NCI-H345 (cell line): ENCODE measurements at places on chromosomes 7 and 10.

- no peak for DNase-seq
Measured at GRCh38 chr10:119518176-119518575, 24.3 kb downstream of the RGS10 start.

- no peak for DNase-seq
Measured at GRCh38 chr10:13338390-13339110, 9.5 kb downstream of the SEPHS1 start.

DNA sequence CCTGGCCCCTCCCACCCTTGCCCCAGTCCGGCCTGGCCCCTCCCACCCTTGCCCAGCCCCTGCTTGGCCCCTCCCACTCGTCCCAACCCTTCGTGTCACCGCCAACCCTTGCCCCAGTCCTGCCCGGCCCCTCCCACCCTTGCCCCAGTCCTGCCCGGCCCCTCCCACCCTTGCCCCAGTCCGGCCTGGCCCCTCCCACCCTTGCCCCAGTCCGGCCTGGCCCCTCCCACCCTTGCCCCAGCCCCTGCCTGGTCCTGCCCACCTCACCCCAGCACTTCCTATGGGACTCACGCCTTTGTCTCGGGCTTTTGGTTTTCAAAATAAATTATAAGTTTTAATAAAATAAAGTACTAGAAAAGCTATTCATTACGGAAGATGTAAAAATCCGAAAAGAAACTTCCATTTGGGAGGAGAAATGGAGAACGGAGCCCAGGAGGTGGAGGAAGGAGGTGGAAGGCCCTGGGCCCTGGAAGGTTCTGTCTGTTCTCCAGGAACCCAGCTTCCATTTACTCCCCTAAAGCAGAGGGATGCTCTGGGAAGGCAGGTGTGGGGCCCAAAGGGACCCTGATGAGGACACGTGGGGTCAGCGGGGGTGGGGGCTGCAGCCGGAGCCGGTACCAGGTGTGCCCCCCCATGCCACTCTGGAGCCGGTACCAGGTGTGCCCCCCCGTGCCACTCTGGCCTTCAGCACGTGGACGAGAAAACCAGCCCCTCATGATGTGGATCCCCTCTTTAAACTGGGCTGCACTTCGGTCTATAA, 52.2 kb downstream of the PWWP2B start:
- no peak for DNase-seq

DNA sequence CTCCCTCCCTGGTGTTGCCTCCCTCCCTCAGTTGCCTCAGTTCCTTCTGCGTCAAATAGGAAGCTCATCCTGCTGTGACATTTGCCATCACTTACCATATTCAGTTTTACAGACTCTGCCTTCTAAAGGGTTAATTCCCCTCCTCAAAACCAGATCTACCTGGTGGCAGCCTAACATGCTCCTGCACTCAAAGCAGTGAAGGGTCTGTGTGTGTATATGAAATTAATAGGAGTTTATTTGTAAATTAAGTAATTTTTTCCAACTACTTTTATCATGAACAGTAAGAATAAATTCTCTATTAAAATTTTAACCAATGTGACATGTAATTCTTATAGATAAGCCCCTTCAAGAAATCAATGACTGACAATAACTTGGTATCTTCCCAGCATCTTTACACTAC, 158.6 kb upstream of the INSYN2A start:
- DNase-seq, result no peak

- no peak for DNase-seq
Measured at GRCh38 chr10:71494980-71495381, 98.3 kb downstream of the CDH23 start.

GRCh38 chr7:29109899-29110298, 36.4 kb downstream of the CPVL start:
- DNase-seq, result no peak

DNA sequence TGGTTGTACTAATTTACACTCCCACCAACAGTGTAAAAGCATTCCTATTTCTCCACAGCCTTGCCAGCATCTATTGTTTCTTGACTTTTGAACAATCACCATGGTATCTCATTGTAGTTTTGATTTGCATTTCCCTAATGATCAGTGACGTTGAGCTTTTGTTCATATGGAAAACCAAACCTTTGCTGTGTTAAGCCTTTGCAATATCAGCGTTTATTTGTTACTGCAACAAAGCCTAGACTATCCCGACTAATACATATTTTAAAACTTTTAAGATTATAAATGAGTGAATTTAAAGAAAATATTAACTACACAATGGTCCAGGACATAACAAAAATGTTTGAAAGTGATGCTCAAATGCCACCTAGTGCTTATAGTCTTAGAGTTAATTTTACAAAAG, 26.6 kb downstream of the TRIL start:
- DNase-seq, result no peak

DNA sequence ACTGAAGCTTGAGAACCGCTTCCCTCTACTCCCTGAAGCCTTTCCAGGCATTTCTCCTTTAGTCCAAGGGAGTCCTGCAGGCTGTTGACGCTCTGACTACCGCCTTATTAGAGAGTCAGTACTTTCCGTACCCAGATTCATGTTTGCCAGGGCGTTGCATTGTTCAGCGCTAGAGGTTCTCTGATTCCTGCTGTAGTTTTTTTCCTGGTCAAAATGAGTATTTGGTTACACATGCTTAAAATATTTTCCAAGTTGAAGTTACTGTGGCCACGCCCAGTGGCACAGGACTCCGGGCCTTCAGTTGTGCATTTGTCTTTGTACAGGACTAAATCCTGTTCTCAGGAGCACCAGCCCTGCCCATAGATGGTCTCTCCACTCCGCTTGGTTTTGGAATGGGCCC, 7.9 kb downstream of the MTURN start:
- DNase-seq, result peak; percentile 46

GRCh38 chr10:117462816-117463544, 79.6 kb upstream of the EMX2 start:
- DNase-seq, result no peak

DNA sequence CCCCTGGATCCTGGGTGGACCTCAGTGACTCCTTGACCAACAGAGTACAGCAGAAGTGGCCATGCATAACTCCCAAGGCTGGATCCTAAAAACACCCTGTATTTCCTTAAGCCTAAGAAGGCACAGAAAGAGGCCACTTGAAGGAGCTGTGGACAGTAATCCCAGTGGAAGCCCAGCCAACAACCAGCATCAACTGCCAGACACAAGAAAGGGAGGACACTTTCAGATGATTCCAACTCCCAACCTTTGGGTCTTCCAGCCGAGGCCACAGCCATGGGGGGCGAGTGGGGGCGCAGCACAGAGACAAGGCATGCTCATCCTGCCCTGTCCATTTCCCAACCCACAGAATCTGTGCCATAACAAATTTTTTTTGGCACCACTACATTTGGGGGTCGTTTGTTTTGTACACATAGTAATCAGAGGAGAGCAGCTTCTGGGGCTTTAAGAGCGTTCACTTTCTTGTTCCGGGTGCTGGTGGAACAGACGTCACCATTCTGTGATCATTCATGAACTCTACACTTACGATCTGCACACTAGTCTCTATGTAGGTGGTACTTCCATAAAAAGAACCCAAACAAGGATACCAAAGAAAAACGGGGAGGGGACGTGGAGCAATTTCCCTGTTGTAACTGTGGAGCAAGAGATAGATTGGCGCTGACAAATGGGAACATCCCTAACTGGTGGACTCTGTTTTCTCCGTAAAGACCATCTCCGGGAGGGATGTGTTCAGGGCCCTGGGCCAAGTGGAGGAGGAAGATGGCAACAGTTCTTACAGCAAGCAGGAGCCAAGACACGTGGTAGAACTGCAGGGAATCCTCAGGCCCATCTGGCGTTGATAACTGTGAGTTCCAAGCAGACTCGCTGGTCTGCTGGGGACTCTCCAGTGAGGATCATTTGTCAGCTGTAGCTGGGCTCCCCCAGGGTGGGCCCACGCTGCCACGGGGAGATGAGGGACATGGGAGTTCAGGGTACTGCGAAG, 6.0 kb upstream of the SLC29A3 start:
- no peak for DNase-seq

GRCh38 chr7:131943646-131944045, 387.2 kb upstream of the PODXL start:
- no peak for DNase-seq

GRCh38 chr7:48118041-48118440, 29.0 kb downstream of the UPP1 start:
- DNase-seq, result no peak

DNA sequence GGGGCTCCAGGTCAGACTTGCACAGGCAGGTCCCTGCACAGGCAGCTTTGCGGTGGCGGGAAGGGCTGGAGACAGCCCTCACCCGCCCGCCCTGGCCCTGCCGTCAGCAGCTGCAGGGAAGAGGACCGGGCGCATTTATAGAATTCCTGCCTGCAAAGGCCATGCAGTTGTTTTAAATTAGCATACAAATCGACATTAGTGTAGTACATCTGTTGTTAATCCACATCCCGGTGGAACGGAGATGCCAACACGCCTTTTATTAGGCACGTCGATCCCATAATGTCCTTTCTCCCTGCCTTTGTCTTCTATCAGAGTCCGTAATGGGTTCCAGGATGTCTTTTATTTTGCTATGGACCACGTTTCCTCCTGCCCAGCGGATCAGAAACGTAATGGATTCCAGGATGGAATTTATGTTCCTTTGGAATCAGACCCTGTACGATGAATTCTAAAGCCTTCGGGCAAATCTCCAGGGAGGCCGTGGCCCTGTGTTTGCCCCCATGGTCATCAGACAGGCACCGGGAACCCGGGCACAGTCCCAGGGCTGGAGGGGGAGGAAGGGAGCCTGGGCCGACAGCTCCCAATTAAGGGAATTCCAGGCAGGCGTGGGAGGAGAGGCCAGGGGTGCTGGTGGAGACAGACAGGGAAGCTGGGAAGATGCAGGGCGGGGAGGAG, 123.9 kb downstream of the COL26A1 start:
- no peak for DNase-seq

GRCh38 chr10:37289833-37290464, 164.6 kb downstream of the ANKRD30A start:
- no peak for DNase-seq

DNA sequence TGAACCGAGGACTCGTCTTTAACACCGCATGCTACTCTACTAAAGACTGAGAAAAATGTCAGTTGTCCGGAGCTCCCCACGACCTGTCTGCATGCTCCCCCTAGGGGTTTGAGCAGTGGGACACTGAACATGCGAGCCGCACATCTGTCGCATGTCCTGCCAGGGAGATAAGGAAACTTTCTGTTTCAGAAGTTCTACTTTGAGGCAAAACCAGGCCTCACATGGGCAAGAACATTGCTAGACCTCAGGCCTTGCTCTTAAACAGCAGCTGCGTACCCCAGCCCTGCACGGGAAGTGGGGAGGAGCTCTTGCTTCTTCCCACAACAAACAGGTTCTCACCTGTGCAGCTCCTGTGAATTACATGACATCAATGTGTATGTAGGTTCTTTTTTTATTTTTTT, 30.3 kb upstream of the HERPUD2 start:
- no peak for DNase-seq

DNA sequence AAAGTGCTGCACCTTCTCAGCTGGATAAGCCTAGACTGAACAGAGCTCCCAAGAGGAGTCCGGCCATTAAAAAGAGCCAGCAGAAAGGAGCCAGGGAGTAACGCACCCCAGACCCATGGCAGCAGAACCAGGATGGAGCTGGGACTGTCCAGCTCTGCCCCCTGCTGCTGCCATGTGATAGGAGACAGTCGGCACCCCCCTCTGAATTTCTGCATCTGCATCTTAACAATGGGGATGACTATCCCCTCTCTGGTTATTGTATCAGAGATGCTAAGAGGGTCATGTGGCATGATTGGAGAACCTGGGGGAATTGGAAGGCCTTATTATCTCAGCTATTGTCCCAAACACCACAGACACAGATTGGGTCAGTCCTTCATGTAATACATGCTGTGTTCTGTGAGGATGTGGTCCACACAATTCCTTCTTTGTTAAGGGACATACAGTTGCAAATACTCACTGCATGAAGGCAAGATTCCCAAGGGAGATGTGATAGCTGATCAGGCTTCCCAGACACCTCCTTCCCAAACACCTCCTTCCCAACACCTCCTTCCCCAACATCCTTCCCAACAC, 29.3 kb downstream of the PLEKHS1 start:
- DNase-seq, result no peak

GRCh38 chr7:133272336-133272735, 19.5 kb downstream of the EXOC4 start:
- DNase-seq, result no peak

- no peak for DNase-seq
Measured at GRCh38 chr10:36675458-36675880, 449.9 kb upstream of the ANKRD30A start.

DNA sequence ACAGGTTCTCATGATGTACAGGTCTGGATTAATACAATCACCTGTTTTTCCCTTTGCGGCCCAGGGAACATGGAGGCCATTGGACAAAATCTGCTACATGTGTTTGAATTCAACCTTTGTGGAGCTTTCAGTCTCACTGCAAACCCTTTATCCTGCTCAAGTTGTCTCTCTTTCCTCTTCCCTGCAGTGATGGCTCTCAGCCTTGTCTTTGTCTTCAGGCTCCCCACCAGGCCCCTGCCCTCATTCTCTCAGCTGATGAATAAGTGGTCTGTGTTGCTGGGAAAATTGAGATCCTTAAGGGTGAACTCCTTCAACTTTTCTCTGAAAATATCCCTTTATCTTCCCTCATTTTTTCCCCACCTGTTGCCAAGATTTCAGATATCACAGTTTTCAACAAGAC, 791.2 kb downstream of the GRID1 start:
- no peak for DNase-seq

- DNase-seq, result no peak
Measured at GRCh38 chr10:83835945-83836745, 303.2 kb upstream of the GHITM start.

GRCh38 chr7:128053023-128053422, 21.8 kb upstream of the LRRC4 start:
- peak; percentile 63 for DNase-seq

DNA sequence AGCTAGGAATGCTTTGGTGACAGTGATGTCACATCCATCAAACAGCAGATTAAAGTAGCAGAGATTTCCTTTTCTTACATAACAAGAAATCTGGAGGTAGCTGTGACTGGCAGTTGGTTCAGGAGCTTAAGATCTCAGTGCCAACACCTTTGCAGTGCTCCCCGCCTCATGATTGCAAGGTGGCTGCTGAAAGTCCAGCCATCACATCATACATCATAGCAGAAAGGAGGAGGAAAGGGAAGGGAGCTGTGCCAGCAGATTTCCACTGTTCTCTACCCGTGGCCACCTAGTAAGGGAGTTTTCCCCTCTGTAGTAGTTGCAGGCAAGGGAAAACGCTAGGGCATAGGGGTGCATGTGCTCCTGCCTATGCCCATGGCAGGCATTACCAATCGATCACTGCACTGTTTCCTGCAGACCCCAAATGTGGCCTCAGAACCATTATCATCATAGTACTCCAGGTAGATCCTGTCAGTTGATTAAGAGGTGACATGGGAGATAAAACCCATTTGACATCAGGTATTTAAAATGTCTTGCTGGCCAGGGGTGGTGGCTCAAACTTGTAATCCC, 57.9 kb upstream of the GTF2IRD1 start:
- DNase-seq, result no peak

- DNase-seq, result no peak
Measured at GRCh38 chr10:119818889-119819270, 53.8 kb downstream of the MCMBP start.

- no peak for DNase-seq
Measured at GRCh38 chr10:84292502-84292901, 35.9 kb upstream of the CCSER2 start.
